ENCODE measurements at places on chromosomes 5 and 9.

GRCh38 chr9:92749071-92749933 lies 15.3 kb downstream of the BICD2 start:
- DNase-seq, result no peak

DNA sequence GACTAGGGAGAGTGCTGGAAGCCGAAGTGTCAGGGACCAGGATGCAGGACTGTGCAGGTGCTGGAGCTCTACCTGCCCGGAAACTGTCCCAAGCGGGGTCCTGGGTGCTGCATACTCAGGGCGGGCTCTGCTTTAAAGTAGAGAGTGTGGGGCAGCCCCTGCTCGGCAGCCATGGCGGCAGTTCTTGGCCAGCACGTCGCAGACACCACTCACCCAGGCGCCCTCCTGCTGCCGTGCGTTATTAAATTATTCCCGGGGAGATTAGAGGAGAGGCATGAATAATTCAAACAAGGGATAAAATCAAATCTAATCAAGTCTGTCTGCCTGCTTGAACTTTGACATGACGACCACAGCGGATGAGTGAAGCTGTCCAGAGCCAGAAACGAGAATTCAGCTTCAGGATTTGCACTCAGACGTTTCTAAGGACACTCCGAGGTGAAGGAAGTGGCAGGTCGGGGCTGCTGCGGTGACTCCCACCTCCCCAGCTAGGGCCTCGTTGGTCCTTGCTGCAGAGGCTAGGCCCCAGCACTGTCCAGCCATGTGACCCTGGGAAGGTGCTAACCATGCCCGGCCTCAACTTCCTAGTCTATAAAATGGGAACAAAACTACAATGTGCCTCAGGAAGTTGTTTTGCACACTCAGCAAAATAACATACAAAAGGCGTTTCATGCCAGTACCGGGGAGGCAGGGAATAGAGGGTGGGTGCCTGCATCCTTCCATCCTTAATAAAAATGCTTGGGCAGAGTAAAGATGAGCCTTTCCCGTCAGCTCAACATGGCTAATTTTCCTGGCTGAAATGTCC lies 91.3 kb upstream of the ADAMTS2 start:
- no peak for DNase-seq

DNA sequence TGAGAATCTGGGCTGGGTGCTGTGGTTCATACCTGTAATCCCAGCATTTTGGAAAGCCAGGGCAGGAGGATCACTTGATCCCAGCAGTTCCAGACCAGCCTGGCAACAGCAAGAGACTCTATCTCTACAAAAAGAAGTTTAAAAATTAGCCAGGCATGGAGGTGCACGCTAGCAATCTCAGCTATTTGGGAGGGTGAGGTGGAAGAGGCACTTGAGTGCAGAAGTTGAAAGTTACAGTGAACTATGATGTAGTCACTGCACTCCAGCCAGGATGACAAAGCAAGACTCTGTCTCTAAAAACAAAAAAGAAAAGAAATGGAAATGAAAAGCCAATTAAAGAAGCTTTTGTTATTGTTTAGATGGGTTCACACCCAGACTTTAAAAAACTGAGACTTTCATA lies 131.6 kb upstream of the RASA1 start:
- no peak for DNase-seq

DNA sequence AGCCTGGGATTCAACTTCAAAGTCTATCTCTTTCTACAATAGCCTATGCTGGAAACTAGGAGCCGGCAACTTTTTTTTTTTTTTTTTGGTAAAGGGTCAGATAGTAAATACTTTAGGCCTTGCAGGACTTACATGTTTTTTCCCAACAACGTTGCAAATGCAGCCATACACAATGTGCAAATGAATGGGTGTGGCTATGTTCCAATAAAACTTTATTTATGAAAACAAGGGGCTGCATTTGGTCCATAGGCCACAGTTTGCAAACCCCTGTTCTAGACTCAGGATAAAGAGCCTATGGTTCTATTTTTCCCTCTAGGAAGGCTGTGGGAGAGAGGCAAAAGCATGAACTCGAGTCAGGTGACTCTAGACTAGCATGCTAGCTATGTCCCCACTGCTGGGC lies 189.1 kb downstream of the GABBR2 start:
- no peak for DNase-seq

DNA sequence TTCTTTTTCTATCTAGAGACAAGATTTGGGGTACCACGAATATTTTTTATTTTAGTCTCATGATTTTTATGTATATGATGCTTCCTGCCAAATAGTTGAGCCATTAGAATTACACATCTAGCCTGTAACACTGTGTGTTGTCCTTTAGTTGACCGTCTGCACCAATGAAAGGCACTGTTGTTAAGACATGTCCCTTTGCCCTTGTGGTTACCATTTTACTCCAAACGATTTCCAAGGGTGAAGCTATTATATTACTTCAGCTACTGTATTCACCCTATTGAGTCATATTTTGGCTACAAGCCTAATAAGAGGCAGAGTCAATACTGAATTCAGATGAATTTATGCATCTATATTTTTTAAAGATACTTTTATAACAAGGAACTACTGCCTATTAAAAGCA lies 207.6 kb downstream of the CETN3 start:
- no peak for DNase-seq

DNA sequence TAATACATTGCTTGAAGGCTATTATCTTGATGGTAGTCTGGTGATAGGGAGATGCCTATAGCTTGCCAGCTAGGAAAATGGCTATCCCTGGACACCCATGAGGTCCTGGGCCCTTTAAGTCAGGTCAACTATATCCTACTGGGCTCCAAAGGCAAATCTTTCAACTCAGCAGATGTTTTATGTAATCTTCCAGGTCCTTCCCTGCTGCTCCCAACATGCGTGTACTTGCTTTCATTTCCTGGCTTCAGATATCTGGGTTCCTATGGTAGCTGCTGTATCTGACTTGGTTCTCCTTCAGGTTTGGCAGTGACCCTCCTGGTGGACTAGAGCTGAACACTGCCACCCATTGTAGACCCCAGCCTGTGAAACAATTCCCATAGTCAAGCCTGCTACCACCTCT lies 32.4 kb upstream of the GAS1 start:
- no peak for DNase-seq

DNA sequence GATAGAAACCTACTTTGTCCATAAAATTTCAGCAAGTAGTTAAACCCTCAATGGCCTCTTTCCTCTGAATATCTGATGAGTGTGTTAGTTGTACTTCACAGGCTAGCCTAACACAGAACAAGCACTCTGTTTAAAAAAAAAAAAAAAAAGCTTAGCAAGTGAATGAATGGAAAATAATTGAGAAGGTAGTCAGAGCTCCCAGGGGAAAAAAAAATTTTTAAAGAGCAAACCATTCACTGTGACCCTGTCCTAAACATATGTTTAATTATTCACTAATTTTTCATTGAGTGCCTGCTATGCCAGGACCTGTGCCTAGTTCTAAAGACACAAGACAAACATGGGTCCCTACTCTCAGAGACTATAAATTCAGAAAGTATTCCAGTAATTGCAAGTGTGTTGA lies 69.3 kb downstream of the SH3RF2 start:
- no peak for DNase-seq

DNA sequence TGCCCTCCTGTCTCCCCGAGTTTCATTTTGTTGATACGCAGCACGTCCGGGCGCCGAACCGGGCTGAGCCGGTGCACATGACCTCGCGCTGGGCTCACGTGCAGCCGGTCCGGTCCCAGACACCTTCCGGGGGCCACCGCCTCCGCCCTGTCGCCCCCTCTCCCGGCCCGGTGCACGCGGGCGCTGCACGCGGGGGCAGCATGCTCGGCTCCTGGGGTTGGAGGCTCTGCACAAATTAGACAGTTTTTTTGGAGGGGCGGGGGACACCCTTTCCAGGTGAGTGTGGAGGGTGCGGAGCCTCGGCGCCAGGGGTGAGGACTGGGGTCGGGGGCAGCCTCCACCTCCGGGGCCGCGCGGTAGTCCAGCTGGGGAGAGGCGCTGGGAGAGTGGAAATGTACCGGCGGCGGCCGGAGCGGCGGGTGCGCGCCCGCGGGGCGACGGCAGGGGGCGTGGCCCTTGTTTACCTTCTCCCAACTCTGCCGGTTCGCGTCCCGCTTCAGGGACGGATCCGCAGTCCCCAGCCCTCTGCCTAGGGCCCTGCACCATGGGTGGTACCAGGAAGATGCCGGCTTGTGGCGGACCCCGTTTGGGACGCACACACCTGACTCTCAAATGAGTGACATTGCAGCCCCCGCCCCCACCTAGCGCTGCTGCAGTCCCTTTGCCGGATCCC lies 1.1 kb downstream of the JADE2 start:
- peak; percentile 85 for DNase-seq

- no peak for DNase-seq
These were observed 43.9 kb upstream of the ORM1 start for GRCh38 chr9:114278881-114279570.

DNA sequence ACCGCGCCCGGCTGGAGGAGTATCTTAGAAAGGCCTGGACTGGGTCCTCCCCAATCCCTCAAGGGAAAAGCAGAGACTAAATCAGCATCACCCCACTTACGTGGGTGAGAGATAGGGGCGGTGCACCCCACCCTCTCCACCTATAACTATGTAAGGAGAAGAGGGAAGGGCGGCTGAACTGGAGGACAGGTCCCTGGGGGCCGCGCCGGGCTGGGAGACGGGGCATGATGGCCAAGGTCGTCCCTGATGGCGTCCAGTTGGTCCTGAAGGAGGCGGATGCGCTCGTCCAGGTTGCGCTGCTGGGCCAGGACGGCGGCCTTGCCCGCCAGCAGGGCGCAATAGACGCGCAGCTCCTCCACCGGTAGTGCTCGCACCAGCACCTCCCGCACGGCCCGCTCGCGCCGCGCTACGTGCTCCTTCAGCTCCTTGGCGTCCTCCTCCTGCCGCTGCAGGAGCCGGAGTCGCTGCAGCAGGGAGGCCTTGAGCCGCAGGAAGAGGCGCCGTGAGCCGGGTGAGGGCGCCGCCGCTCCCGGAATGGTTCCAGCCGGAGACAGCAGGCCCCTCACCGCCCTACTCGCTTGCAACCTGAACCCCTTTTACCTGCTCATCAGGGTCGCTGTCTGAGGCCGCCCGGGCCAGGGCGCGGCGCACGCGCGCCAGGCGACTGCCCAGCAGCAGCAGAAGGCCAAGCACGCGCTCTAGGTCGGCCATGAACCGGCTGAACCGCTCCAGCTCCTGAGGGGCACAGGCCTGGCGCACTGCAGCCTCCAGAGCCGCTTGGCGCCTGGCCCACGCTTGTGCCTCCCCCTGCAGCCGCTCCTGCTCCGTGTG lies 7.6 kb downstream of the SHROOM1 start:
- DNase-seq, result peak; percentile 48

GRCh38 chr9:71630377-71630995 lies 137.8 kb downstream of the CEMIP2 start:
- DNase-seq, result no peak

DNA sequence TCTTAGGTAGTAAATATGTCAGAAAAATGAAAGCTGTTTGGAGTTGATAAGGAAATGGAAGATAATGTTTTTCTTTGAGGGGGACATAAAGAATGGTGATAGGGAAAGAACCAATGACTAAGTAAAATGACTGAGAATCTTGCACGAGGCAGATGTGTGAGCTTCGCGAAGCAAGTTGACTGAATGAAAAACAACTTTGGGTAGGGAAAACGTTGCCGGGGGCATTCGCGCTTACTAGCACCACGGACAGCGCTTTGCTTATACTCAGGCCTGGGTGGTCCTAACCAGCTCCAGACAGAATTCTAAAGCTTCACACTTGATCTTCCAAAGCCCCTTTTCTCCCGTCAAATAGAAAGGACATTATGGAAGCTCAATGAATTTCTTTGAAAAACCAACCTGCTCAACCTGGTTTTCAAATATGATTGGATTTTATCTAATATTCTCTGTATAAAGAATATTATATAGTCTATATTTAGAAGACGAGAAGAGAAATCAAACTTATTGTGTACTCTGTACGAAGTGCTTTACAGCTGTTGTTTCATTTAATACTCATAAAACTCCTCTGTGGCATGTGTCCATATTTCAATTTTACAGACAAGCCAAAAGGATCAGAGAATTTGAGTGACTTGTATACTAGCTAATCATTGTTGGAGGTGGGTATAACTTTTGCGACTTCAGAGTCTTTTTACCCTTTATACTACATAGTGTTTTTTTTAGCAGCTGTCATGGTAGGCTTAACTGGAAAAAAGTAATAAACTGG lies 1.9 kb upstream of the CDKN2B start:
- no peak for DNase-seq

DNA sequence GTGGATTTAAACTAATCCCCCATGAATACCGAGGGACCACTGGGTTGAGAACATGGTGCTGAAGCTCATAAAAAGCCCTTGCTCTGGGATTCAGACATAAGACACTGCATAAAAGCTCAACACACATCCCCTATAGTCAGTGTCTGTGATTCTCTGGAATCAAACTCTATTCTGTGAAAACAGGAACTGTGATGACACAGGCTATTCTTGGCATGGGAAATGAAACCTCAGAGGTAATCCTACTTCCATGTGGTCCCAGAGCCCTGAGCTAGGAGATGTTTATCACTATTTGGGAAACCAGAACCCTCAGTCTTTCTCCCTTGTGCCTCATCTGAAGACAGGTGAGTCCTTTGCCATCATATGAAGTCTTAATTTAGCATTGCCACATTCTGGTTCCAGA lies 135.4 kb upstream of the PRSS3 start:
- DNase-seq, result no peak

DNA sequence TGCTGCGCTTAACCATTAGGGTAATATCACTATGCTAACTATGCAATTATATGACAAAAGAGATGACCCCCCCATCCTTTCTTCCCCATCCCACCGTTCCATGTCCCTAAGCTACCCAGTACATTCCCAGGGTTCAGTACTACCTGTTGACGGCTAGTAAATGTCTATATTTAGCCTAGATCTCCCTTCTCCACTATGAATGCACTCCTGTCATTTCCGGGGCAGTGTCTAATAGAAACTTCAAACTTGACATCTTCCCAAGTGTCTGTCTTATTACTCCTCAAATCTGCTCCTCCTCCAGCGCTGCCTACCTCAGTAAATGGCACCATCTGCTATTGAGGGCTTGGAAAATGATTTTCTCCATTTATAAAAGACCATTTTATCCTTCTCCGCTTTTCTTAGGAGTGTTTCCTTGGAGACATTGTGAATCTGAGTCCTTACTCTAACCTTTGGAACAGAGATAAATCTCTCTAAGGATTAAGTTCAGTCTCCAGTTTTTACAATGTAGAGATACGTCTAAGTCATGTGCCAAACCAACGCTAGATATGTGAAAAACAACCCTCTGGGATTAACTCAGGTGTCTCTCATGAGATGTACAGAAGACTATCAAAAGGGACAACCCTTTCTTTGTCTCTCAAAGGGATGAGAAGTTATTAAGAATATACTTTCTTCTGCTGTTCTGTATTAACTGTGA lies 114.9 kb downstream of the BNC2 start:
- no peak for DNase-seq

GRCh38 chr9:112056996-112057395 lies 118.1 kb downstream of the SUSD1 start:
- no peak for DNase-seq

- DNase-seq, result no peak
These were observed 33.9 kb upstream of the JMY start for GRCh38 chr5:79202076-79202475.

All from GM06990 (cell line).